ENCODE measurements at places on chromosomes 11 and 22.

DNA sequence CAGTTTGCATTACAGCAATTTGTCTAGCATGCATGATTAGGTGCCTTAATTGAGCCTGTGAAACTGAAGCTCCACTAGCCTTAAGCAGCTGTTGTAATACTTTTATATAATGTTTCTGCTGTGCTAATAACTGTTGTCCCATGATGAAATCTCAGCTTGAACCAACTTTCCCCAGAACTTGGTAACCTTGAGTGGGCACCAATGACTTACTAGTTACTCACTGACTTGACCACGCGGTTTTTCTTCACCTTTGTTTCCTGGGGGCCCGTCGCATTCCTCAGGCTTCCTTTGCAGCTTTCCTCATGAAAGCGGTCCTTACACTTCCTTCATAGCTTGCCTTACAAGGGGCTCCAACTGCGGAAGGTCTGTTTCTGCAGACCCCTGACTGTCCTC, 11.2 kb upstream of the GLYATL1 start:
- DNase-seq = no peak

DNA sequence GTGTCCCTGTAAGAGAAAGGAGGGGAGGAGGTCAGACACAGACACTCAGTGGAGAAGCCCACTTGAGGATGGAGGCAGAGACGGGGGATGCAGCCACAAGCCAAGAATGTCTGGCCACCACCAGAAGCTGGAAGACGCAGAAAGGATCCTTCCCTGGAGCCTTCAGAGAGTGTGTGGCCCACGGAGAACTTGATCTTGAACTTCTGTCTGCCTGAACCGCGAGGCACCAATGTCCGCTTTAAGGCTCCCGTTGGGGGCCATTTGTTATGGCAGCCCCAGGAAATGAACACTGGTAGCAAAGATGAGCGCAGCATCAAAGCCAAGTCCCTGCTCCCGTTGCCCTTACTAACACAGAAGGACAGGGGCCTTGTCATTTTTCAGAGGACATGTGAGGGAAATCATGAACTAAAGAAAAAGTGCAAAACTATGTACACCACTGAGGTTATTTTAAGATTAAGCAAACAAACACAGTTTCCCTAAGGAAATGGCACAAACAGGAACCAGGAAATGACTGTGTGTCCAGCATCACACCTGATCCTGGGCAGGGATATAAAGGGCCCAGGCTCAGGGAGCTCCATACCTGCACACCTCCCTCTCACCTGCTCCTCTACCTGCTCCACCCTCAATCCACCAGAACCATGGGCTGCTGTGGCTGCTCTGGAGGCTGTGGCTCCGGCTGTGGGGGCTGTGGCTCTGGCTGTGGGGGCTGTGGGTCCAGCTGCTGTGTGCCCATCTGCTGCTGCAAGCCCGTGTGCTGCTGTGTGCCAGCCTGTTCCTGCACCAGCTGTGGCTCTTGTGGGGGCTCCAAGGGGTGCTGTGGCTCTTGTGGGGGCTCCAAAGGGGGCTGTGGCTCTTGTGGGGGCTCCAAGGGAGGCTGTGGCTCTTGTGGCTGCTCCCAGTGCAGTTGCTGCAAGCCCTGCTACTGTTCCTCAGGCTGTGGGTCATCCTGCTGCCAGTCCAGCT, at the start of gene KRTAP5-6:
TSS of gene KRTAP5-6 (plus strand) at position 588 of the 963 bp plus-strand sequence. CDS start at position 639, 51 bp downstream.
- DNase-seq = no peak

DNA sequence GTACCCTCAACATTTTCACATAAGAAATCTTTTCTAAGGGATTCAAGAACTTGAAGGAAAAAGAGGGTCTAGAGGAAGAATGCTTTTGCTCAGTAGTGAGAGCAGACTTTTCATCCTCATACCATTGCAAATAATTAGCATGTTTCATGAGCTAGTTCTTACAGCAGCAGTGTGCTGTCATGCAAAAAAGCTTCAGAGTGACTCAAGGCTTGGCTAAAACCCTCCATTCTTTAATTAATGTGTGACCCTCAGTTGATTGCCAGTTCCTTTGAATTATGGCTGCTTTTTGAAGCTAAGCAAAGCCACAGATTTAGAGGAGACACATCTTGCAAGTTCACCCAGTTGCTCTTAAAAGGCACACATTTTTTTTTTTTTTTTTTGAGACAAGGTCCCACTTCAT, 36.6 kb upstream of the PCF11 start:
- DNase-seq = peak; percentile 4

DNA sequence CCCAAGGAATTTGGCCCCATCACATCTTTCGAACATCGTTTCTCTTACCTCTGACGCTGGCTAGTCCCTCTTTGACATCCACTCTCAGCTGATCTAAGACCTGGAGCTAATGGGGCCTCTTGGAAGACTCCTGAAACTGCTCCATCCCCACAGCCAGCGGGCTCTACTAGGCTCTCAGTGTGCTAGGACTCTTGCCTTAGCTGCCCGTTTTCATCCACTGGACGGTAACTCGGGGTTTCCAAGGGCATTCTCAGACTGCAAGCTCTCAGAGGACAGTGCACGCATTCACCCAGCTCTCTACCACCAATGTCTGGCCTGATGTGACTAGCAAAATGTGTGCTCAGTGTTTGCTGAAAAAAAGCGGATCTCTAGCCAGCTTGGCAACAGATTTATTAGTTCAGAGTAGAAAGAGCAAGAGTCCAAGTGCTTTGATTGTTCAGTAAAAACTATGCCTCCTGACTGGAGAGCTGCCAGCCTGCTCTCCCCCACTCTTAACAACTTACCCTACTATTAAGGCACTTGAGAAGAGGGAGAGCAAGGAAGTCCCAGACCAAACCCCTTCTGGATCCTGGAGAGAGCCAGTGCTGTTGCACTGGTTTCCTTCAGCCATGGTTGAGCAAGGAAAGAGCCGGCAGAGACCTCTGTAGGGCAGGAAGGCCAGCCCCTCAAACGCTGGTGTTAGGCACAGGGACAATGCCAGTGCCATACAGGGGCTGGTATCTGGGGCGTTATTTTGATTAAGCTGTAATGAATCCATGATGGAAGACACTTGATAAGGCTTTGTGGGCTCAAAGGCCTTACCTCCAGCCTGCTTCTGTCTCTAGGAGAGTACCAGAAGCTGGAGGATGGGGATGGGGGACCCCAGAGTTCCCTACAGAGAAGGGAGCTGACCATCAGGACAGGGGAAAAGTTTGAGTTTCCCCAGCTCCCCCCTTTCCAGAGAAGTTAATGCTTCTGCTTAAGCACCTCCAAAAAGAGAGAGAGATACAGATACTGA, 9.2 kb downstream of the RELA start:
- no peak for DNase-seq

- DNase-seq = no peak
Observed at GRCh38 chr11:117411736-117412135, 84.1 kb downstream of the CEP164 start.

DNA sequence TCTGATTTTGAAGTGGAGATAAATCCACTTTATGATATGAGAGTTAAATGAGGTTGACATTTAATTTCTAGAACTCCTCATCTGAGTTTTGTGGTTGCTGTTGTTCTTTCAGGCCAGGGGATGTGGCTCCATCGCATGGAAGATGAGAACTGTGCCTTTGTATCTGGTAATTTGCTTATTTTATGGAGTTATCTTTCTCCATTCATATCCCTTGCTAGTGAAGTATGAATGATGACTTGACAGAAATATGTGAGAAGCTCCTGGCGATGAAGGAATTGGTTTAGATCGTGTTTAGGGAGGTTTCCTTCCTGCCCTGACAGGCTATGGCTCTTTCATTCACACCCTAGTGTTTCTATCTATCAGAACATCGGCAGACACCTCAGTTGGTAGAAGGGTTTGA, 393.7 kb downstream of the ETS1 start:
- no peak for DNase-seq

DNA sequence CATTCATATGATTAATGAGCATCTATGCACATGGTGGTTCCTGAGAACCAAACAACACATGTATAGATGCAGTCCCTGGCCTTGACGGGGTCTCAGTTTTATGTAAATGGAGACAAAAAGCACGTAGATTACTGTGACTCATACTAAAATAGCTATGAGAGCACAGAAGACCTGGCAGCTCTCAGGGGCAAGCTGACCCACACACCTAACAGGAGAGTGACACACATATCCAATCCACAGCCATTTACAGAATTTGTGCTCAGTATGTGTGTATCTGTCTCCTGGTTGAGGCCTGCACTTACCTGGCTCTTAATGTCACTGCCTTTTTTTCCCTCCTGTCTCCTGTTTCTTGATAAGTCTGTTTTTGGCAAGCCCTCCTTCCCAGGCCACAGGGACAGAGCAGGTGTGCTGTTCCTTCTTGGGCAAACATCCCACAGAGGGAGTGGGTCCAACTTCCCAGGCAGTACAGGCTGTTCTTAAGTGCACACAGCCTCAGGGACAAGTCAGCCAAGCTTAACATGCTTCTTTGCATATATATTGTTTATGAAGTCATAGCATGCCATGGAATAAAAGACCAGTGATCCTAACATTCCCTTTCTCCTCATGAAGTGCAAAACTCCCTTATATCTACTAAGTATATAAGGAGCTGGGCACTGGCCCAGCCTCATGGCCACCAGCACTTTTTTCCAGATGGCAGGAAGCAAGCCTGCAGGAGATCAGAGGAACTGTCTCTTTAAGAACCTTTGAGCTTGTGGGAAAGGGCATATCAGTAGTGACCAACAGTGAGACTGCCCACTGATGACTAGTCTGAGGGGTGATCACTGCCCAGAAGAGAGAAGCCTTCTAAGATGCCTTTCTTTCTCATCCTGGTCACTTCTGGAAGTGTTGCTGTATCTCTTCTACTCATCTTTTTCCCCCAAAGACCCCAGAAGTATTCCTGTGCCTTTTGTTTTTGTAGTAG, 124.7 kb upstream of the CCDC90B start:
- no peak for DNase-seq

DNA sequence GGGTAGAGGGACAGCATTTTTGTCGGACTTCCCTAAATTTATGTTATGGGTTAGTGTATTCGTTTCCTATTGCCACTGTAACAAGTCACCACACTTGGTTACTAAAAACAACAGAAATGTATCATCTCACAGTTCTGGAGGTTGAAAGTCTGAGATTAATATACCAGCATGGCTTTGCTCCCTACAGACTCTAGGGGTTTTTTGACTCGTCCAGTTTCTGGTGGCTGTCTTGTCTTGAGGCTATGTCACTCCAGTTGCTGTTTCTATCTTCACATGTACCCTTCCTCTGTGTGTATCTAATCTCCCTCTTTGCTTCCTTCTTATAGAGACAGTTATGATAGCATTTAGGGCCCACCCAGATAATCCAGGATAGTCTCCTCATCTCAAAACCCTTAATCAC, 9.1 kb upstream of the CCDC179 start:
- DNase-seq = no peak

GRCh38 chr11:23729088-23729487, 767.8 kb upstream of the LUZP2 start:
- DNase-seq = no peak

DNA sequence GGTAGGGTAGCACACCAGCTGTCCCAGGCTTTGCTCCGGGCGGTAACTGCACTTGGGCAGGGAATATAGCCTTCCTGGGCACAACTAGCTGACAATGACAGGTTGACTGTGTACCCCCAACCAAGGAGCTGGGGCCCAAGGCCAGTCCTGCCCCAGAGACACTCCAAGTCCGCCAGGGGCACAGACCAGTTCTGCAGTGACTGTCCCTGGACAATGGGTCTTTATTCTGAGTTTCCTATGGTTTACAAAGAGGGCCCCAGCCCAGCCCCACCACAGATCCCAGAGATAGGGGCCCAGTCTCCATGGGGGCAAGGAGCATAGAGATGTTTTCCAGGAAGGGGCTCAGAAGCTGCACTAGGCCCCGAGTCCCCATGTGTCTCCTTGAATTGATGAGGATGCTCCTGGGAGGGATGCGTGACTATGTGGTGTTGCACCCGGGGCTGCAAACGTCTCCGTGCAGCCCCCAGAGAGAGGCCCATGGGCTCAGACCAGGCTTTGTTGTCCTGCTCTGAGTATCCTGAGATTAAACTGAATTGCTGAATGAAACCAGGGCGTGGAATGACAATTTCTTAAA, 48.4 kb downstream of the CD6 start:
- no peak for DNase-seq

- no peak for DNase-seq
Observed at GRCh38 chr11:117192401-117192875, 6.7 kb upstream of the TAGLN start.

DNA sequence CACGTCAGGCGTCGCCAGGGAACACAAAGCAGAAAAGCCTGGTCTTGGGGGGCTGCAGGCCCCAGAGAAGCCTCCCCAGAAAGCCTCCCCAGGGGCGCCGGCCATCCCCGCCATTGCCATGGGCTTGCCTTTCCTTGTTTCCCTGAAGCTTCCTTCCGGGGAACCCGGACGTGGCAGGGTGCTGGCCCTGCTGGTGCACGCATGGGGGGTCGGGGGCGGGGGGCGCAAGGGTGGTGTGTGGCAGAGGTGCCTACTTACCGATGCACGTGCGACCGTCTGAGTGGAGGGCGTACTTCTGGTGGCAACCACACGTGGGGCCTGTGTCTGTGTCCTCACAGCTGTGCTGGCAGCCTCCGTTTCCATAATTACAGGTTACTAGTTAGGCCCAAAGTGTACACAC, 71.0 kb upstream of the TTLL12 start:
- DNase-seq = no peak

GRCh38 chr11:104484804-104485554, 321.0 kb upstream of the PDGFD start:
- no peak for DNase-seq

- no peak for DNase-seq
Observed at GRCh38 chr11:5575152-5575551, 5.5 kb upstream of the OR52B6 start.

- DNase-seq = no peak
Observed at GRCh38 chr11:66906061-66906733, 49.3 kb downstream of the LRFN4 start.
